Fibroblast of skin of scalp (primary cell): ENCODE measurements at places on chromosomes 7 and 10.

GRCh38 chr10:84012431-84012830 lies 126.9 kb upstream of the GHITM start:
- no peak for DNase-seq

DNA sequence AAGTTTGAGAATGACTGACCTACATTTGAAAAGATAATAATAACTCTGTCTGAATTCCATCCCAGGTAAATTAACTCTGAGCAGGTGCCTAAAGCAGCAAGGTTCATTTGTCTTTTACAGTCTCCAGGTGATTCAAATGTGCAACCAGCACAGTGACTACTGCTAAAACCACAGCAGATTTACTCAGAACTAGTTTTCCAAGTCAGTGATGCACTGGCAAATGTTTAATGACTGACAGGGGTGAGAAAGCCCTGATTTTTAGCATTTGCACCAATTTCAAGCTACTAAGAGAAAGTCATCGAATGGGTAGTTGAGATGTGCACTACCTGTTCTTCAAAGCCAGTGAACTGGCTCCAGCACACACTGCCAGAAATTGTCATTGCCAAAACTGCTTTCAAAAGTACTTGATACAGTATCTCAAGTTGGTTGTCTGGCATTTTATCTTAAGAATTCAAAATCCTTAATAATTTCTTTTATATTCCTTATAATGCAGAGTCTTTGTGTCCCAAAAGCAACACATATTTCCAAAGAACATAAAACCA lies 60.3 kb downstream of the ATOH7 start:
- DNase-seq, result no peak

GRCh38 chr10:15310776-15311568 lies 60.1 kb downstream of the FAM171A1 start:
- DNase-seq, result no peak

- DNase-seq, result no peak
Measured at GRCh38 chr7:104900525-104901239, 113.3 kb upstream of the KMT2E start.

DNA sequence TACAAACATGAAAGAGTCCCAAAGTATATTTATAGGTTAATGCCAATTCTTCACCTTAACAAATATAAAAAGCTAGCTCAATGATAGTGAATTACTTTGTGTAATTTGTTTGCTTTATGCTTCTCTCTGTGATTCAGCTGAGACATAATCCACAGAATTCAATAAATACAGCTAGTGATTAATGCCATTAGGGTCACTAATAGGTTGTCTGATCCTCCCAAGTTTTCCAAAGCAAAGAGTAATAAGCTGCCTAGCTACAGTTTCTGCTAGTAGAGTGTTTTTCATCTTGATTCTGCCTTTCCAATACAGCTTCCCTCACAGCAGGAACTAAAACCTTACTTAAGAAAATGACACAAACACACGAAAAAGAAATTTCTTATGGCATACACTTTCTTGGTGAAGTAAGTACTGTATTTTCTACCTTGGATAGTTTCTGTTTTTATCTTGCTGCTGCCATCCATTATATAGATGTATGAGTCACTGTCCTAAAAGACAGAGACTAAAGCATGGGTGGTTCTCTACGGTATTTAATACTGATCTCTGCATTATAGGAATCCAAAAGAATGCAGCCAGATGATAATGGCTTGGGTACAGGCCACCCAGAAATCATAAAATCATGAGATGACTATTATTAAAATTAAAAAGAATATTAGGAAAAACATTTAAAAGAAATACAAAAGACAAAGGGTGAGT lies 170.0 kb downstream of the TPK1 start:
- no peak for DNase-seq

DNA sequence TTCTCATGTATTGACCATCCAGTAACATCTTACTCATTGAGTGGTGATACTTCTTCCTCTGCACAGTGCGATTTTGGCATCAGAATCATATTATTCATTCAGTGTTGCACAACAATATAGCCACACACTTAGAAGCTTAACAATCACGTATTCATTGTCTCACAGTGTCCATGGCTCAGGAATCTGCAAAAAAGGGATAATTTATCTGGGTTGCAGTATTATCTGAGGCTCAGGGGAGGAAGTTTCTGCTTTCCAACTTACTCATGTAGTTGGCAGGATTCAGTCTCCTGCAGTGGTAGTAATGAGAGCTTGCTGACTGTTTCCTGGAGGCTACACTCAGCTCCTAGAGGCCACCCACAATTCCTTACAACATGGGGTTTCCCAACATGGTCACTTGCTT lies 803.6 kb downstream of the SORCS1 start:
- DNase-seq, result peak; percentile 77

DNA sequence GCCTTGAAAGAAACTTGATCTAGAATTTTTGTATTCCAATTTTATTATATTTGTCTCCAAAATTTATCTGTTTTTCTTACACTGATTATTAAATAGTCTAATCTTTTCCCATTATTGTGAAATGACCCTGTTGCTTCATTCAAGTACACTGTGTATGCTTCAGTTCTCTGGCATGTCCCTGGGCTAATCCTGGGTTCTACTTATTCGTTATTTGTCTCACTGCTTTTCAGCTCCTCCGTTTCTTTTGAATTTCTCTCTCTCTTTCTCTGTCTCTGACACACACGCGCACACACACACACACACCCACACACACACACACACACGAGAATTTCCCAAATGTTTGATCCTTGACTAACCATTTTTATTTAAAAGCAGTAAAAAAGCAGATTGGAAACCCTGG lies 768.6 kb downstream of the NRG3 start:
- no peak for DNase-seq

GRCh38 chr7:158274404-158274811 lies 313.2 kb downstream of the PTPRN2 start:
- no peak for DNase-seq

GRCh38 chr7:27235387-27236311 lies 7.0 kb upstream of the EVX1 start:
- DNase-seq, result peak; percentile 9

GRCh38 chr7:132941428-132941827 lies 140.5 kb downstream of the CHCHD3 start:
- DNase-seq, result no peak

GRCh38 chr10:80468002-80468401 lies 13.9 kb downstream of the TSPAN14 start:
- DNase-seq, result no peak

DNA sequence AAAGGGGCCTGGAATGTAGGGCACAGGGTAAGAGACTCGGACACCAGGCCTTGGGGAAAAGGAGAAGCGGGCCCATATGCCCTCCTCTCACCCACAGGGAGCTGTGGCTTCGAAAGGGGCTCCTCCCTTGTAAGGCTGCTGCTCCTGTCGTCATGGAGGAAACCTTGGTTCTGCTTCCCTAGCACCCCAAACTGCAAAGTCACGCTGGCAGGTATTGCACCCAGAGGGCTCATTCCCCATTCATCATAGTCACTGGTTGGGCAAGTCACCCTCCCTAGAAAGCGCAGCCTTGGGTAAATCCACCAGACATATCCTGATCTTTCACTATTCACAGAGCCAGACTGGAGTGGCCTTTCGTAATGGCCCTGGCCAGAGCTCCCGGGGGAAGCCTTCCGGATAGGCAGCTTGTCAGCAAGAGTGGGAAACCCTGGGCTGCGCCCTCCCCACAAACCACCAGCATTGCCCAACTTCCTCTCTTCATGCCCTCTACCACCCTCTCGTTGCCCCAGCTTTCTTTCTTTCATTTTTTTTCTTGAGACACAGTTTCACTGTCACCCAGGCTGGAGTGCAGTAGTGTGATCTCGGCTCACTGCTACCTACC lies 121.0 kb downstream of the HIP1 start:
- DNase-seq, result no peak

DNA sequence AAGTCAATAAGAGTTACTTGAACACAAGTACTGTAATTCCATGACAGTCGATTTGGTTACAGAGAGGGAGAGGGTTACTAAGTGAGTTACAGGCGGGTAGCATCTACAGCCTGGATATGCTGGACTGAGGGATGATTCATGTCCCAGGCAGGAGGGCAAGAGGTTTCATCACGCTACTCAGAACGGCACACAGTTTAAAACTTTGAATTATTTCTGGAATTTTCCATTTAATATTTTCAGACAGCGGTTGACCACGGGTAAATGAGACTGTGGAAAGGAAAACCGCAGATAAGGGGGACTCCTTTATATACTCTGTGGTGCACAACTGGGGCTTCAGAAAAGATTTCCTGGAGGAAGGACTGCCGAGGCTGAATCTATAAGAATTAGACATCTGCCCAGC lies 25.7 kb upstream of the LRRC4 start:
- DNase-seq, result peak; percentile 95

DNA sequence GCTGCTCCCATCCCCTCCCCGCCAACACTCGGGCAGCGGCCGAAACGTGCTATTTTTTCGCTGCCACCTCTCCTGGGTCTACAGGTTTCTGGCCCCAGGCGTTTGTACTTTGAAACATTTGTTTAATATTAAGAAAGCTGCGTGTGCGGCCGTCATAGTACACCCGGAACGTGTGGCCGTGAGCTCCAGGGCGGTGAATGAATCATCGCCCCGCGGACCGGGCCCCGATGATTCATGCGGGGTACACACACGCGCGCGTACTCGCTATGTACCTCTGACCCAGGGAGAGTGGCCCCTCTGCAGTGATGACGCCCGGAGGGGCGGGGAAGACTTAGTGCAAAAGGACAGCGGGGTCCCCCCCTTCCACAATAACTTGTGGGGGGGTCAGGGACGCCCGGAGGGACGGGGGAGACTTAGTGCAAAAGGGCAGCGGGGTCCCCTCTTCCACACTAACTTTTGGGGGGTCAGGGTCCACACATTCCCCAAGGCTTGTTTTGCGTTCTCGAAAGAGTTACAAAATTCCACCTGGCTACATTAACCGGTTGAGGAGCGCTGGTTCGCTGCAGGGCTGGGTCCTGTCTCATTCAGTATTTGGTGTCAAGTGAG lies 56.5 kb upstream of the PCGF5 start:
- peak; percentile 72 for DNase-seq

- DNase-seq, result peak; percentile 72
Measured at GRCh38 chr7:87213811-87214210, 5.7 kb downstream of the TMEM243 start.

- no peak for DNase-seq
Measured at GRCh38 chr7:27686315-27686714, 23.6 kb upstream of the HIBADH start.

DNA sequence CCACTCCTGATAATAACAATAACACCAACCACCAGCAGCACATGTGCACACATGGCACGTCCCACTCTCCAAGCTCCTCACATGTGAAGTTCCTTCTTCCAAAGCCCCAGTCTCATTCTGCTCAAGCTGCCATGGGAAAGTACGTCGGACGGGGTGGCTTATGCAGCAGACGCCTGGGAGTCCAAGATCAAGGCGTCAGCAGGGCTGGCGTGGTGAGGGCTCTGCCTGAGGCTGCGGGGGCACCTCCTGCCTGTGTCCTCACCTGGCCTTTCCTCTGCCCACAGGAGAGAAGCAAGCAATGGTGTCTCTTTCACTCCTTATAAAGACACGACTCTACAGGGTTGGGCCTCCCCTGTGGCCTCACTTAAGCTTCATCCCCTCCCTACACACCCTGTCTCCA lies 68.8 kb upstream of the INSIG1 start:
- no peak for DNase-seq

- peak; percentile 65 for DNase-seq
Measured at GRCh38 chr7:76397409-76398183, 11.9 kb downstream of the SSC4D start.

DNA sequence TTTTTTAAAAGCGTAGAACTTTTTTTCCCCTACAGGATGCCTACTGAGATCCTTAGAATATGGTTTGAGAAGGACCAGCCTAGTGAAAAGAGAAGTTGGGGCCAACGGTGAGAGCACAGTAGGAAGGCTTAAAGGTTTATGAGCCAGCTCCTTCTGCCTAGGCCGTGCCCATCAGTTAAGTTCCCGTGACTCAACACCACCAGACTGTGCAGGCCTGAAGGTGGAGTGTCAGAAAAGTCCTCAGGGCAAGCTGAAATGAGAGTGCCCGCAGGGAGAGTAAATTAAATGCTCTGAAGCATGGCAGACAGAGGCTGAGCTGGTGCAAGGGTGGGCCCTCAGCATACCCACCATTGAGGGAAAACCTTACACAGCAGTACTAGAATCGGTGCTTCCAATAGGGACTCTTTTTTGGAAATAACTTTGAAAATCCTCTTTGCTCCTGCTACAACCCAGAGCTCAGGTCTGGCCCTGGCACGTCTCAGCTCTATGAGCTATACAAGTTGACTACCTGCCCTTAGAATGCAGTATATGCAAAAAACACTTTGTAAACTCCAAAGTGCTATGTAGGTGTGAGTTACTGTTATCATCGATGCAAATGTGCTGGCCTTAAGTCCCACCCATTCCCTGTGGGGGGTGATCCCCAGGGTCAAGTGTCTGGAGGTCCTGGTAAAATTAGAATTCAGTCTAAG lies 15.2 kb upstream of the C10orf67 start:
- no peak for DNase-seq

DNA sequence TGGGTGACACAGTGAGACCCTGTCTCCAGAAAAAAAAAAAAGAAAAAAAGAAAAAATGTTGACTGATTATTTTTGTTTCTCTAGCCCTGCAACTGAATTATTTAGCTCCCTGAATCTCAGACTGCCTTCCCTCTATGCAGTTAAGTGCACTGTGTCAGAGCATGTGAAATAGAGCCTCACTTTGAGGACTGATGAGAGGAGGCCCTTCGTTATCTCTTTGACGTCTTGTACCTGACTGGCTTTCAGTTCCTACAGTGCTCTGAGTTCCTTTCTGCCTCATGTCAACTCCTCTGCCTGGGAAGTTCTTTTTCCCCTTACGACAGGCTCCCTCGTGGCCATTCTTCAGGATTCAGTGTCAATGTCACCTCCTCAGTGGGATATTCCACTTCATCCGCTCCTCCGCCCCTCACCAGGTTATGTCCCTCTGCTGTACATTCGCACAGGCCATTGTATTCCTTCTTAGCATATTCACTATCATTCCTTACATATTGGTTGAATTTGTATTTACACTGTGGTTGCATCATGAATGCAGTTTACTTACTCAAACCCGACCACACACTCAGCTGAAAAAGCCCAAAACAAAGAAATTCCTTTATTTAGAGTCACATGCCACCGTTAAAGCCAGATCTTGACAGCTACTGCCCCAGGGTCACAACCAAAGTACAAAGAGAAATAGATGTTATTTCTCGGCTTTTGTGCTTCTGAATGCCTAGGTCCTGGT lies 18.1 kb upstream of the CAMK2G start:
- peak; percentile 85 for DNase-seq

- DNase-seq, result no peak
Measured at GRCh38 chr7:95804052-95804451, 31.7 kb downstream of the DYNC1I1 start.

DNA sequence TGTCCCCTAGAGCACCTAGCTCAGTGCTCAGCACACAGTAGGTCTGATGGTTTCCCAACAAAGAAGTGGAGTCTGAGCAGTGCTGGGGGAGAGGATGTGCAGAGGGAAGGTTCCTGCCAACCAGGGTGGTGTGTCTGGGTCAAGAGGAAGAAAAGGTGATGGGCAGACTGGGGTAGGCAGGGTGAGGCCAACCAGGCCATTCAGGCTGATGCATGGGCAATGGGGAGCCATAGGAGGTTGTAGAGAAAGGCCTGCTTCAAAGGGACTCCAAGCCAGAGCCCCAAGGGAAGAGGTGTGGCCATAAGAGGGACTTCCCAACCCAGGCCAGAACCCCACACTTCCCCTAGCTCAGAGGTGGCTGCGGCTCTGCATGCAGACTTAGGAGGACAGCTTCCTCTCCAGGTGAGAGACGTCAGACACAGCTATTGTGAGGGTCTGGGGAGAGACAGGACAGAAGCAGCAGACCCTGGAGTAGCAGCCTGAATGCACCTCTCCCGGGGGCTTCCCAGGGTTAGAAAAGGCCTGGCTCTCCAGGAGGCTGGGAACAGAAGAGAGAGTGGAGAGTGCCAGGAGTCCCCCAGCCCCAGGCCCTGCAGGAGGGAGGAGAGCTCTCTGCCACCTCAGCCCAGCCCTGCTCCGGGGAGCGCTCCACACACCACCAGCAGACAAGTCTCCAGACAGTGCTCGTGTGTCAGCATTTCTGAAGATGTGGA lies 87.4 kb upstream of the ZMIZ1 start:
- no peak for DNase-seq
